Stimulated activated CD8-positive, alpha-beta memory T cell treated with anti-CD3 and anti-CD28 coated beads, Interleukin-2, amount 100 ng/mL, for 1 hour (primary cell): ENCODE measurements at places on chromosomes 1 and 21.

- peak; percentile 69 for DNase-seq
These were observed at the start of gene PTPN22 for GRCh38 chr1:113871597-113872113. Gene PTPN22 (minus strand): TSS chr1:113871712.

DNA sequence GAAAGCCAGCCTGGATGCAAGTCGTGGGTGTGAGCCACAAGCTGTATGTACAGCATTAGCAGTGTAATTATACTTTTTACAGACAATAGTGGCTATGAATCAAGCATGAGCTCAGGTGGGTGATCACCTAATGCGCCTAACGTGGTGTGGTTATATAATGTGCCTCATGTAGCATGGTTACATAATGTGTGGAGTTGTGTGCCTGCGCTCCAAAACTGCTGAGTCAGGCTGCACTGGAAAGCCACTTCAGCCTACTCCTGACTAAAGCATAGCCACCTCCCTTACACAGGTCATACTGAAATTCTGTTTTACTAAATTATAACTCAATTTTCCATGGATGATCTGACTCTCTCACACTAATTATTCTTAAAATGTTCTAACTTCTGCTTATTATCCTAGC is 69.8 kb downstream of the KCNT2 start:
- no peak for DNase-seq

DNA sequence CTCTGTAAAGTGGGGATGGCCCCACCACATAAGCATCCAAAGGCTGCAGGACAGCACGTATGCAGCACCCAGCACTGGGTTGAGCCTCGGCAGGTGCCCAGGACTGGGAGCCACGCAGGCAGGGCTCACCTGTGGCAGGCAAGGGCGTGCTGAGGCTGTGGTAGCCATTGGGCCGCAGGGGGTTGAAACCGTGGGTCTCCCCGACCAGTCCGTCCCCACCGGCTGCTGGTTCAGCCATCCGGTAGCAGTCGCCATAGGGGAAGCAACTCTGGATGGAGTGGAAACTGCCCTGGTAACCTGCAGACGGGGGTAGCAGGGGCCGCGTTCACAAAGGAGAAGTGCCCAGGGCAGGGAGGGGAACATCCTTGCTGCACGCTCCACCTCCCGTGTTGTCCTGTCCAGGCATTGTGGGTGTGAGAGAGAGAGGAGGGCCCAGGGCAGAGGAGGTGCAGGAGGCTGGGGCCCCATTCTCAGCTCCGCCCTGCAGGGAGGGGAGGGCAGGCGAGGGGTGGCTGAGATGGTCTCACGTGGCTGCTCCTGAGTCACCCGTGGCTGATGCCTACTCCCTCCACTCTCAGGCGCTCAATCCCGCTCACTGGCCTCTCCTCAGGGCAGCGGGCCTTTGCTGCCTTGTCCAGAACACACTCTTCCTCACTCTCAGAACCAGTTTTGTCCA is 49.9 kb downstream of the DMRTB1 start:
- no peak for DNase-seq

DNA sequence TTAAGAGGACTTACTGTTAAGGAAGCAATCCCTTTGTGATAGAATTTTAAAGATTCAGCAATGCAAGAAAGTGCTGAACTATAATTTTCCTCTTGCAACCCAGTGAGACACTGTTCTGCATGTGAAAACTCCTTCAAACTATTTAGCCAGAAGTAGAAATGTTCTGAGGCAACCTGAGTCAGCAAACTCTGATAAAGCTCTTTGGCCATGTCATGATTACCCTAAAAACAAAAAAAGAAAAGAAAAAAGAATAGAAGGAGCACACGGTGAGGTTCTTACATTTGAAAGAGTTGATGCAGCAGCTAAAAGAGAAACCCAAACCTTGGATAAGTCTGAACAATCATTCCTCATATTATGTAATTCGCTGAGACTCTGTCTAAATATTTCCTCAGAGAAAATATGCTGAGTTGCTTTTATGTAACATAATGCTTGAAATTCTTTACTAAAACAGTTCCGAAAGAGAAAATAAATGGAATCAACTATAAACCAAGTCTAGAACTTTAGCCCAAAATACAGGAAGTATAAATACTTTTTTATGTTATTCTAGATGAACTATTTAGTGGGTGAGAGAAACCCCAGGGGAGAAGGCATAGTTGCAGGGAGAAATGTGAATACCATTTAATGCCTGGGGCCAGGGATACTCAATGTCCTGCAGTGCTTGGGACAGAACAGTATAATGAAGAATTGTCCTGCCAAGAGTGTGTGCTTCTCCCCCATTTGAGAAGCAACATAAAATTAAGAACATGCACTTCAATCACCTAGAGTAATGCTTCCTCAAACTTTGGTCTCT is 60.0 kb downstream of the INTS7 start:
- DNase-seq = no peak

DNA sequence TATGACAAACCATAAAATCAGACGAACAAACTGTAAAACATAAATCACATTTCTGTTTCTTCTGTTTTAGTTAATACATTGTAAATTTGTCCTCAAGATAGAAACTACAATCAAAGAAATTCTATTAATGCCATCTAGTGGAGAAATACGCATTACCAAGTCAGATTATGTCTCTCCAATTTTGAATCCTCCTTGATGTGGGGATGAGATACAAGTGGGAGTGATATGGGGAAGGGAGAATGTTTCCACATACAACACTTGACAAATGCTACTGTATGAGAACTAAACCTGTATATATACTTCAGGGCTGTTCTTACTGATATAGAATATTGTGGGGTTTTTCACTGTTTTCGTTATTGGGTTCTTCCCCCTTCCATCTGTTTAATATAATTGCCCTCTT is 2.6 kb downstream of the HFM1 start:
- no peak for DNase-seq

DNA sequence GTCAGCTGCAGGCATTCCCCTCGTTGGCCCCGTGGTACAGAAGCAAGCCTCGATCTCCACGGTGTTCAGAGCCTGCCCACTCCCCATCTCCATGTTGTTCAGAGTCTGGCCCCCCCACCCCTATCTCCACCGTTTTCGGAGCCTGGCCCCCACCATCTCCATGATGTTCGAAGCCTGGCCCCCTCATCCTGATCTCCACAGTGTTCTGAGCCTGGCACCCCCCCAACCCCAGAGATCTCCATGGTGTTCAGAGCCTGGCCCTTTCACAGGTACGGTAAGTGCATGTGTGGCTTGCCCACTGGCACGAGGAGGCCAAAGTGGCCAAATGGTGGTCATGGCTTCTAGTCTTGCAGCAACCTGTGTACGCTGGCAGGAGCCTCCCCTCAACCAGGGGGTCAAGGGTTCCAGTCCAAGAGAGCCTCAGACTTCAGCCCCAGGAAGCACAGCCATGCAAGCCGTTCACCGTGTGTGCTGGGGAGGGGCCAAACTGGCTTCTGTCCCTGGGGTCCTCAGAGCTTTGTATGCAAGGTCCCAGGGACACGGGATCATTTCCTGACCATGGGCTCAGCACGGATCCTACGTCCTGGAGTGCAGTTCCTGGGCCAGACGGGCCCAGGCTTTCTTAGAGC is 13.3 kb upstream of the PCBP3 start:
- no peak for DNase-seq

DNA sequence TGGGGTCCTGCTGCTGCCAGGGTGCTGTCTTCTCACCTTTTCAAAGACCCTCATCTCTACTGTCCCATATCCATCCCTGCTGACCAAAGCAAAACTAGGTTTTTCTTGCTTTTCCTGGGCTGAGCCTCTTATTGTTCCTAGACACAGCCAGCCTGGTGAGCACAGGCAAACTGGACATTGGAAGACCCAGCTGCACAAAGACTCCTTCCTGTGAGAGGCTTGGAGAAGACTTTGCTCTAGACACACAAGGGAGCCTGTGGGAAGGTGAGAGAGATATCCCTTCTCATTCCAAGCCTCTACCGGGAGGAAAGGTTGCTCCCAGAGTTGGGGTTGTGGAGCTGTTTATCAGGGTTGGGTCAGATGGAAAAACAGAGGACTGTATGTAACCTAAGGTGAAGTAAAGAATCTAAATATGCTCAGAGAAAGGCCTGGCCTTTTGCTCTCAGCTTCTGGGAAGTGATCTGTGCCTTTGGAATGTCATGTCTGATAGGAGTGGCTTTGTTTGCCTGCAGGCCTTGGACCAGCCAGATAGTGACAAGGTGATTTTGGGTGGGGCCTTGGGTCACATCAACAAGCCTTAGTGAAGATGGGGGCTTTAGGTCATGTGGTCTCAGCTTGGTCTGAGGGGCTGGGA is 87.6 kb upstream of the RUNX1 start:
- DNase-seq = no peak

DNA sequence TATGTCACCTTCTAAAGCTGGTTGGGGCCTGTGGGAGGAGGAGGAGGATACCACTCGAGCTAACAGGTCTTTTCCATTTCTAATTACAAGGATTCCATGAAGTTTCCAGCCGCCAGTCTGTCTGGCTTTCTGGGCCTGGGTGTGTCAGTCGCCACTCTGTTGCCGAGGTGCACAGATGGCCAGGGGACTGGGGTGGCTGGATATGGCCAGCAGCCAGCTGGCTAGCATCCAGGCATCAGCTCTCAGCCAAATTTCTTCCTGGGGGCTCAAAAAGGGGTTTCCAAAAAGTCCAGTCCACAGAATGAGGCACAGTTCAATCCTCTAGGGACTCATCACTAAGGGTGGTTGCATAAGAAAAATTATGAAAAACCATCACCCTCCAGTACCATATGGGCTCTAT is 32.4 kb downstream of the ITPKB start:
- no peak for DNase-seq

DNA sequence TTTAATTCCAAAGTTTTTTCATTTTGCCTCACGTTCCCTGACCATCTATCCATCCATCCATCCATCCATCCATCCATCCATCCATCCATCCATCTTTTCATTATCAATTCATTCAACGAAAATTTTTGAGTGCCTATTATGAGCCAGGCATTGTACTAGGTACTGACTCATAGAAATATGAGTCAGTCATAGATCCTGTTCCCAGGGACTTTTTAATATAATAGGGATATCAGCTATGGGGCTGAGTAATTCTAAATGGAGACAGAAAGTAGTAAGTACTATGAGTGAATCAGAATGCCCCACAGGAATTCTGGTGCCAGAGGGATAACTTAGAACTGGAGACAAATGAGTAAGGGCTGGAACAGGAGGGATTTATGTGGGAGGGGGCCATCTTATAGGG is 49.8 kb upstream of the GNG12 start:
- DNase-seq = no peak

GRCh38 chr1:207698822-207699483 is 52.9 kb upstream of the CD46 start:
- no peak for DNase-seq

DNA sequence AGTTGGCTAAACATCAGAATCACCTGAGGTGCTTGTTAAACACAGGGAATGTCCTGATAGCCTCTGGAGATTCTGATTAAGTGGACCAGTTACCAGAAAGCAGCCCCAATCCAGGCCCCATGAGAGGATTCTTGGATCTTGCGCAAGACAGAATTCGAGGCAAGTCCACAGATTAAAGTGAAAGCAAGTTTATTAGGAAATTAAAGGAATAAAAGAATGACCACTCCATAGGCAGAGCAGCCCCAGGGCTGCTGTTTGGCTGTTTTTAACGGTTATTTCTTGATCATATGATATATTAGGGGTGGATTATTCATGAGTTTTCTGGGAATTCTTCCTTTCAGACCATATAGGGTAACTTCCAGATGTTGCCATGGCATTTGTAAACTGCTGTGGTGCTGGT is 176.2 kb downstream of the ROR1 start:
- no peak for DNase-seq
